OCI-LY7 (cell line): ENCODE measurements at places on chromosomes 12 and 14. TPM values are rescaled to one million over a fixed set of nuclear protein-coding genes. Genes with fewer than 3 reads are reported as not detected.
A peak's percentile ranks its signal among the peaks of the same experiment; 100 is the strongest.

- DNase-seq: no peak
Observed at GRCh38 chr14:92585981-92586937, 72.7 kb downstream of the RIN3 start.

GRCh38 chr14:42421377-42422078 lies 814.9 kb downstream of the LRFN5 start:
- no peak for DNase-seq

DNA sequence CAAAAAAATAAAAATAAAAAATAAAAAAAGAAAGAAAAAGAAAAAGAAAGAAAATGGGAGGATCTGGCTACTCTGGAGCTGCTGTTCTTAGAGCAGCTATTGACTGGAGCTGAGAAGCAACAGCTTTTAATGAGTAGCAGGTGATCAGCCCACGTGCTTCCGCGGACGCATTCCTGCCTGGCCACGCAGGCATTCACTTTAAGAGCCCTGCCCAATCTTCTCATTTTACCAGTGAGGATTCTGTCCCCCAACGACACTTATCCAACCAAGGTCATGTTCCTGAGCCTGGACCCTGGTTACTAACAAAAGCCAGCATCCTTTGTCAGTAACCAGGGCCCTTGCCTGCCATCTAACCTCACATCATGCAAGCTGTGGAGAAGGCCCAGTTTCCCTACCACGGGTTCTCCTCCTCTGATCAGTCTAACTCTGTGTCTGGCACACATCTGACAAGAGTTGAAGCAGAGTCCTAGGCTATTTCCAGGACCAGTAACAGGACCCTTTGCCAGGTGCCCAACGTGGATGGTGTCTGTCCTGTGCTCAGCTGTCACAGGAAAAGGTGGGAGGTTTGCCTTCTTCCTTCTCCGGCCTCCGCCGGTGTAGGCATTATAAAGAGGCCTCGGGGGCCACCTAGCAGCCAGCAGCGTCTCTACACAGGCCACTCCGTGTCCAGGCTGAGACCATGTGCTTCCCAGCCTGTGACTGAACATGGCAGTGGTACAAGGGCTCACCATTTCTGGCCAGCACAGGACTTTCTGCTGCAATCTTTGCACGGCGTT lies 60.9 kb upstream of the GPATCH2L start:
- DNase-seq: no peak

GRCh38 chr12:68175557-68176061 lies 16.1 kb upstream of the IFNG start:
- DNase-seq: peak; percentile 88

DNA sequence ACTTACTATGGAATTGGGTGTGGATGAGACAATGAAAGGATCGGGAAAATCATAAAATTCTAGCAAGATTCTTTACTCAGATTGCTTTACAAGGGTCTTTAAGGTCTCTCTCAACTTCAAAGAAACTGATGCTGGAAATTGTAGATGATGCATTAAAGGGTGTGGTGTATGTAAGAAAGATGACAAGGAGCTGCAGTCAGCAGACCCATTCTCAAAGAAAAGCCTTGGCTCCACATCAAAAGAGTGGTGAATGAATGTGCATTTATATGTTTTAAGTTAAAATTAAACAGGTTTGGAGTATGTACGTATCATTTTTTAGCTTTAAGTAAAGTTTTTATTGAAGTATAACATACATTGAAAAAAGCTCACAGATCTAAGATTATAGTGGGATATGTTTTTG lies 194.5 kb downstream of the C12orf75 start:
- DNase-seq: no peak

DNA sequence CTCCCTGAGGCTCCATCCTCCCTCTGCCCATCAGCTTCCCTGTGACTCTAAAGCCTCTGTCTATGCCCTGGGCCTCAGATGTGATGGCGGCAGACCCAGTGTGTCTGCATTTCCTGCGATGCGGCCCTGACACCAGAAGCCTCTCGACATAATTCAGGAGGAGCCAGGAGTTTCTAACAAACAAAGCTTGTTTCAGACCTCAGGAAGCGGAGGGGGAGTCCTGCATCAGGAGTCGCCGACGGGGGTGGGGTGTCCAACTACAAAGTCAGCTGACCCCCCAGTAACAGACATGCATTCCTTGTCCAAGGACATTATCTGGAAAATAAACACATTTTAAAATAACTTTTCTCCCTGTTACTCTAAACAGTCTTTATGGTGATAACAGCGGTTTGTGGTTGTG lies 167.5 kb downstream of the DPF3 start:
- DNase-seq: no peak

GRCh38 chr12:111218499-111218898 lies 150.4 kb downstream of the PHETA1 start:
- DNase-seq: no peak

DNA sequence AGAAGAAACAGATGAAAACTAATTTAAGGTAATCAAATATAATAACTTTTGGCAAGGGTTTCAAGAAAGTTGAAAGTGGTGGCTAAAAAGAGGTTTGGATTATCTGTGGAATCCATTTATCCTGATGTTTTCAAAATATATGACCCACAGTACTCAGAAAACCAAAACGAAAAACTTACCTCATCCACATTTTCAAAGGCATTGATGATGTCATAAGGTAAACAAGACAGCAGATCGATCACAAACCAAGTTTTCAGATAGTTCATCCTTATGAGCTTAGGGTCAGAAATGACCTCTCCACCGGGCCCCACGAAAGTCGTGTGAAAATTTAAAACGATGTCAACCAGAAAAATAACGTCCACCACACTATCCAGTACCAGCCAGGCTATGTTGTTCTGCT lies 64.6 kb downstream of the KCNH5 start:
- no peak for DNase-seq

GRCh38 chr14:98404811-98405210 lies 867.2 kb downstream of the BCL11B start:
- DNase-seq: no peak

DNA sequence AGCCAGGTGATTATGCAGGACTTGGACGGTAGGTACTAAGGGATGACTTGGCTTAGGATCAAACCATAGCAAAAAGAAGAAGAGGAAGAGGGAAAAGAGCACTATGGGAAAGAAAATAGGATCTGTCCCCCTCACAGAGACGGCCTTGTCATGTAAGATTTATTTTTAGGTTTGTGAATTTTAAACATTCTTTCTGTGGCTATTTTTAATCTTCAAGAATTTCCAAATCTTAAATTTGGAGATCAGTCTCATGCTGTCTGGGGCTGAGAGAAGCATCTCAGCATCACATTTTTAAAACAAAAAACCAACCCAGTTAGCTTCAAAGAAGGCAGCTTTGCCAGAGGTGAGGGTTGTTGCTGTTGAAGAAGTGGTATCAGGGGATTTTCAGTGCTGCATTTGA lies 52.6 kb upstream of the STRN3 start:
- DNase-seq: no peak

KRT72 gene
- total RNA-seq: not detected in 2 replicates

ASCL1 gene
- total RNA-seq: not detected in 2 replicates

MUCL1 gene
- not detected in 2 replicates for total RNA-seq

SLC5A8 gene
- not detected in 2 replicates for total RNA-seq

KRT2 gene
- not detected in 2 replicates for total RNA-seq

CLEC2D gene
- 146 and 177 TPM in 2 replicates for total RNA-seq

GDF3 gene
- not detected in 2 replicates for total RNA-seq

TAS2R42 gene
- total RNA-seq: not detected in 2 replicates

LGR5 gene
- total RNA-seq: 0.51 TPM in 1 of 2 replicates, not detected in the other
